ENCODE measurements at places on chromosomes 6 and 20.

DNA sequence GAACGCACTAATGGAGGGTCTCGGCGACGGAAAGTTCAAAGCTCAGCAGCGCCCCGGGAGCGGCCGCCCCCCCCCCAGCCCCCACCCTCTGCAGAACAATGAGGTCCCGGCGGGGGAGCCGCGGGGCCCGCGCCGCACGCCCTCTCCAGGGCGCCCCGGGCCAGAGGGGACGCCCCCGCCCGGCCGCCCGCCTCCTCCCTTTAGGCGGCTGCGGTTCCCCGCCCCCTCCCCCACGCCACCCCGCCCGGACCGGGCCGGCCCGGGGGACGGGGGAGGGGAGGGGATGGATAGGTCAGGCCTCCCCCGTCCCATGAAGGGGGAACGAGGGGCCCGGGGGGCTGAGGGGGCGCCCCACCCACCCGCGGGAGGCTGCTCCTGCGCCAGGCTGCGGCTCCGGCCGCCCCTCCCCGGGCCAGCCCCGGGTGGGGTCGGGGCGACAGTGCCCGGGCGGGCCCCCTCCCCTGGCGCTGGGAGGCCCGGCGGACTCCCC is 1.5 kb downstream of the NOL4L start:
- DNase-seq, result no peak

DNA sequence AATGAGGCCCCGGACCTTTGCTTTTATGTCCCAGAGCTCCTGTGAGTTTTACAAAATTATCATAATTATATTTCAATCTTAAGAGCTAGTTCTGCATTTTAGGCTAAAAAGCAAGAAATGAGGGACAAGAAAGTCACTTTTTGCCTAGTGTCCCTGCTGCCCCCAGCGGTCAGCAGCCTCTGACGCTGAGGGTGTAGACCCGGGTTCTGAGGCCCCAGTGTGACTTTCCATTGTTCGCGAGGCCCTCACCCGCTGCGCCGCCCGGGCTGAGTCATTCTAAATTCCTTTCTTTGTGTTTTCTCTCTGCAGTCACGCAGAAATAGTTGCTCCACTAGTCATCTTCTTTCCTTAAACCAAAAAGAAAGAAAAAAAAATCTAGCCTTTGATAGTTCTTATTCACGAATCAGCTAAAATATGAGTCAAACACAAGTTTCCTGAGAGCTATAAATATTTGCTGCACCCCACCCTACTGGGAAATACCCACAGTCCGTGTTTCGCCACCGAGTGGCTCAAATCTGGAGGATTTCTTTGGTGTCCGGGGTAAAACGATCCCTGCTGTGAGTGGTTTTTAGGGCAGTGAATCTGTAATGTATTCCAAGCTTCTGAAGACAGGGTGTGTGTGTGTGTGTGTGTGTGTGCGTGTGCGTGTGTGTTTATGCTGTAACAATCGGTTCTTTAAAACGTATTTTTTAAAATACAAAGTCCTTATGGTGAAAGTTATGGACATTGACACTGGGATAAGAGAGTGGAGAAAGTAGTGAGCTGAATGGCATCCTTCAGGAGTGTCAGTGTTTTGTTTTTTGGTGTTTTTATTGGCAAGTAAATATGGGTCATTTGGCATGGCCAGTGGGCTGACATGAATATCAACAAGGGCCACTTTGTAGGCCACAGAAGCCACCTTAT is 59.7 kb upstream of the EEF1A1 start:
- DNase-seq, result peak; percentile 96

DNA sequence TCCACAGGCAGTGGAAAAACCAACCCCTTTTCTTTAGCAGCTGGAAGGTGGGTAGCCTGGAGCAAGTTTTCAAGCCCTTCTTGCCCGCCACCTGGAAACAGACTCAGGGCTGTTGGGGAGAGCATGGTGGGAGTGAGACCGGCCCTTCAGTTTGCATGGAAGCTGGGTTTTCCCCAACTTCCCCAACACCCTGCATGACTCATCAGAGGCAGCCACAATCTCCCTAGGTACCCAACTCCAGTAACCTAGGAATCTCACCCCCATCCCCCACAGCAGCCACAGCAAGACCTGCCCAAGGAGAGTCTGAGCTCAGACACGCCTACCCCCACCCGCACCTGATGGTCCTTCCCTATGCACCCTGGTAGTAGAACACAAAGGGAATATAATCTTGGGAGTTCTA is 86.3 kb upstream of the IRAK1BP1 start:
- DNase-seq, result no peak

GRCh38 chr20:47412083-47412482 is 55.6 kb upstream of the ZMYND8 start:
- no peak for DNase-seq

DNA sequence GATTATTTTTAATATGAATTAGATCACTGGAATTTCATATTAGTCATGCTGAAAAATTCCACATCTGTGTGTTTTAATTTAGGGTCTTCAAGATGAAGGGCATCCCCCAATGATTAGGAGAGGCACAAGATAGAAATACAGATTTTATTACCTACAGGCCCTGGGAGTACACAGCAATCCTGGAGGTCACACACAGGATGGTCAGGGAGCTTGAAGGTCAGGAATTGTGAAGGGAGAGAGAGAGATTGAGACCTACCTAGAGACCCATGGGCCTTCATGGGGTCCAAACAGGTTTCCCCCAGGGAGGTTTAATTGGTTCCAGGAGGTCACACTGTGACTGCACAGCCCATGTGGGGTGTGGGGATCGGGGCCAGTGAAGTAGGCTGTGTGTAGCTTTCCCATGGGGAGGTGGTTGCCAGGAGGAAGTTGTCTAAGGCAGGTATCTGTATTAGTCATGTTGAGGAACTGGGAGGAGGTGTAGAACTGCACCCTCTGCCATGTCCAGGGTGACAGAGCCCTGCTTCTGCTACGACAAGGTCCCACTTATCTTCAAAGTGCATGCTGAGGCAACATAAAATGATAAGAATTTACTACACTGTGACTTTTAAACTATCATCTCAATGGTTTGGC is 18.3 kb downstream of the SNX9 start:
- DNase-seq, result no peak

DNA sequence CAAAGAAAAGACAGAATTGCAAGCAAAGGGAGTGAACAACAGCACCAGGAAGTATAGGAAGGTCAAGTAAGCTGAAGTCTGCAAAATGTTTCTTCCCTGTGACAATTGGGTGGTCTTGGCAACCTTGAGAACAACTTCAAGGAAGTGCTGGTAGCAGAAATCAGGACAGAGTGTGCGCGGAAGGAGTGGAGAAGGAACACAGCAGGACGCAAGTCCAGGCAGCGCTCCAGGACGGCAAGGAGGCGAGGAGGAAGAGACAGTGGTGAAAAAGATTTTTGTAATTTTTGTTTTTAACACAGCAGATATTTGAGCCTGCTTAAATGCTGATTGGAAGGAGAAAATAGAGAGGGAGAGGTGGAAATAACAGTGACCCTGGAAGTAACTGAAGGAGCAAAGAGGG is 141.7 kb downstream of the F13A1 start:
- DNase-seq, result no peak

DNA sequence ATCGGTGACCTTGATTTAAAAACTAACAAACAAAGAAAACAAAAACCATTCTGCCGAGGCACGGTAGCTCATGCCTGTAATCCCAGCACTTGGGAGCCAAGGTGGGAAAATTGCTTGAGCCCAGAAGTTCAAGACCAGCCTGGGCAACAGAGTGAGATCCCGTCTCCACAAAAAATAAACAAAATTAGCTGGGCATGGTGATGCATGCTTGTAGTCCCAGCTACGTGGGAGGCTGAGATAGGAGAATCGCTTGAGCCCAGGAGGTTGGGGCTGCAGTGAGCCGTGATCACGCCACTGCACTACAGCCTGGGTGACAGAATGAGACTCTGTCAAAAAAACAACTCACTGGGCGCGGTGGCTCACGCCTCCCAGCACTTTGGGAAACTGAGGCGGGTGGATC is 48.2 kb upstream of the TFAP2A start:
- no peak for DNase-seq

- DNase-seq, result no peak
Measured at GRCh38 chr6:44203955-44204354, 12.8 kb upstream of the MYMX start.

GRCh38 chr6:141653590-141653989 is 479.1 kb upstream of the GJE1 start:
- DNase-seq, result no peak

DNA sequence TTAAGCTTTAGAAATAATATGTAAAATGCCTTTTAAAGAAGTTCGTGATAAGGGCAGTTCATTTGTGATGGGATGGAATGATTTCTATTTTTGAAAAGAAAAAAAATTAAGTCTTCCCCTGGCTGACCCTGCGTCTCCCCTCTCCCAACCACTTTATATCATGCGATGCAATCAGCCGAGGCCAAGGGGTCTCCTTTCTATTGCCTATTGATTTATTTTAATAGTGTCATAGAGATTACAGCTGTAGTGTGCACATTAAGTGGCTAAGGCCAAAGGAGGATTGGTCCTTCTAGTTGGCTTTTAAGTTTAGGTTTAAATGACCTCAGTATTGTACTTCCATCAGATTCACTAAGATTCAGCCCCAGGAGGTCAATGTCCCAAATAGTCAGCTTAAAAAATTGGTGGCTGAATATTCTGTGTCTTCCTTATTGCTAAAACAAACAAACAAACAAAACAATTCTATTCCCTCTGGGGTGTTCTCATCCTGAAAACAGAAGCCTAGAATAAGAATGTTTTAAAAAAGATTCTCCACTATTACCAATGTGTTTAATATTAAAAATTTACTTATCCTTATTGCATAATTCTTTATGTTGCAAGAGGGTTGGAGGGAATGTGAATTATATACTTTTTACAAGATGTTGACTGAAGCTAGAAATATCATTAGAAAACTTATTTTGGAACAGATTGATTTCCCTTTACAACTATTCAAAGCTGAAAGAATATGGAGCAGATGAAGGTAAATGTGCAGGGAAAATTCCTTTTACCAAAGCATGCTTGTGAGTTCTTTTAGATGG is 359.1 kb downstream of the SAMD5 start:
- DNase-seq, result no peak

DNA sequence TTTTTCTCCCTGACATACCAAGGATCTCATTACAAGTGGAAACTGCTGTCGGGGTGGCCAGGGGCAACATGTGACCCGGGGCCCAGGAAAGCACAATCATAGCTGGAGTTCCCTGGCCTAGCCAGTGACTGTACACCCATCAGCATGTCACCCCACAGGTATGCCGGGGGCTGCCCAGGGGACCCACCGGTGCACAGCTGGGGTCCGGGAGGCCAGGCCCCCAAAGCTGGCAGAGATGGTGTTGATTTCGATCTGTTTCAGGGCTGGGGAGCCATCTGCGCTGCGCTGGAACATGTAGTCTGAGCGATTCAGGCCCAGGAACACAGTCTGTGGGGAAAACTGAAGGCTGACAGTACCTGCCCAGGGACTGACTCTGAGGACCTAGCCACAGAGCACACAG is 13.3 kb downstream of the GSS start:
- DNase-seq, result no peak

DNA sequence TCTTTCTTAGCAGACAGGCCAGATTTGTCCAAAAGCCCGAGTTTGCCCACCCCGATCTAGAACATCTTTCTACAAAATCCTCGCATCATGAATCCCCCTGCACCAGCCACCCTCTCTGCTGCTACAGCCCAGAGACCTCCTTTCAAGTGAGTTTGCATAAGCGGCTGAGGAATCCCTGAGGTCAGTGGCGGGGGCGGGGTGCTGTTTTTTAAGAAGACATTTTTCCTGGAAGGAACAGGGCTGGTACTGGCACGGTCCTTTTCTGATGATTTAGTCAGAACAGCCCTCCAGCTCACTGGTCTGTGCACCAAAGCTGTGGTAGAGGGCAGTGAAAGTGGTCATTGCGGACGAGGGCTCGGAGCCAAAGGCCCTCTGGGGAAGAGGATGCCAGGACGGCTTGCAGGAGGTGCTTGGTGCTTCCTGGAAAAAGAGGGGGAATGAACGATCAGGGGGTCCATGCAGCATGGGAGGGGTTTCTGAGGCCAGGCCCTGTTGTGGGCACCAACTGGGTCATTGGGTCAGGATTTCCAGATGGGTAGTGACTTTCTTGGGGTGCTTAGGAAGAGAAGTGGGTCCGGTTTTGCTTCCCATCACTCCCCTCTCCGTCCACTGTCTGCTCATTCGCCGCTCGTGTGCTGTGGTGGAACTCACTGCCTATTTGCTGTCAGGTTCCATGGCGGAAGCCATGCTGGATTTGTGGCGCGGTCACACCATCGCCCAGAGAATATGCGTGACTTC is 50.4 kb downstream of the GNAS-AS1 start:
- DNase-seq, result no peak

DNA sequence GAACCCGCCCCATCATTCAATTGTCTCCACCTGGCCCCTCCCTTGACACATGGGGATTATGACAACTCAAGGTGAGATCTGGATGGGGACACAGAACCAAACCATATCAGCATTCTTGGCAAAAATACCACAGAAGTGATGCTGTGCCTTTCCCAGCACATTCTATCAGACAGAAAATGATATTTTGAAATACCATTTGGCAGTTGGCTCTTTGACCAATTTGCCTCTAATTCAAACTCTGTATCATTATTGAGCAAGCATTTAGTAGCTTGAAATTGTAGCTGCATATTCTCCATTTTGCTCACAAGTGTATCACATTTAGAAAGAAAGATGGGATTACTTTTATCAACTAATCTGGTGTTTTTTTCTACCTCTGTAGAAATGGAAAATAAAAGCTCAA is 64.0 kb downstream of the PLCB1 start:
- no peak for DNase-seq

GRCh38 chr20:42074944-42075343 is 456.8 kb upstream of the CHD6 start:
- no peak for DNase-seq

DNA sequence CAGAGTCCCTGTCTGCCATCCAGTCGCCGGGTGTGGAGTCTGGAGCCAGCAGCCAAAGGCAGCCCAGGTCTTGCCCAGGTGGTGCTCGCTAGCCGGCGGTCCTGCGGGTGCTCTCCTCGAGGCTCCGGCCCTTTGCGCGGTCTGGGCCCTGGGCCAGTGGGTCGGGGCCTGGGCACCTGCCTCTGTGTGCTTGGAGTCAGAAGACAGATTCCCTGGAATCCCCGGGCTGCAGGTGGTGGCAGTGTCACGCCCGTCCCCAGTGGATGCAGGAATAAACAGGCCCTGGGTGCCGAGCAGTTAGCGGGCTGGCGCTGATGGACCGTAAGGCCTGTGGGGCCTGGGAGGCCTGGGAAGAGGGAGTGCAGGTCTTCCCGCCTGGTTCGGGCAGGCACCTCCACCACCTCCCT is 5.3 kb downstream of the SS18L1 start:
- no peak for DNase-seq

DNA sequence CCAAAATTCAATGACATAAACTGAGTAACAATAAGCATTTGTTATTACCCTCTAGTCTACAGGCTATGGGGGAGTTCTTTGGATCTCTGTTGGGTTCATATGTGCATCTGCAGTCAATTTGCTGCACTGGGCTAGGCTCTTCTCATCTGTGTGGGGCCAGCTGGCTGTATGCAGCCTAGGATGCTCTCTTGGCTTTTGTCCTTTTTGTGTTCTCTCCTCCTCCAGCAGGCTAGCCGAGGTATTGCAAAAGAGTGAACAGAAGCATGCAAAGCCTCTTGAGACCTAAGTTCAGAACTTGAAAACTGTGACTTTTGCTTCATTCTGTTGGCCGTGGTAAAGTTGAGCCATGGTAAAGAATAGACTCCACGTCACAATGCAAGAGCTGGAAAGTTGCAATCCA is 62.8 kb upstream of the FOXO3 start:
- no peak for DNase-seq

GRCh38 chr6:37623666-37624065 is 74.0 kb downstream of the MDGA1 start:
- no peak for DNase-seq

Measured in AG09319 (cell line).